ENCODE measurements at places on chromosomes 11 and 22.

DNA sequence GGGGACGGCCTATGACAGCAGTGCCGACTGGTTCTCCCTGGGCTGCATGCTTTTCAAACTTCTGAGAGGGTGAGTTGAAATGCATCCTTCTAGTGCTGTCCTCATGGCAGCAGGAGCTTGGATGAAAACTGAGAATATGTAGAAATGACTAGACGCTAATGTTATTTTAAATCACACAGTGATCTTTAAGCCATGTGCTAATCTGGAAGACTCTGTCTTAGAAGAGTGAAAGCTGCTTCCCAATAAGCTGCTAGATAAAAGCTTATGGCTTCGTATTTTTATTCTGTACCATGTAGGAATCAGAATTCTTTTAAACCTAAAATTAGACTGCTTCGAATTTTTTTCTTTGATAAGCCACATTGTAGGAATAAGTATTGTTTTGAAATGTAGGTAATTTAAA is 46.8 kb upstream of the MYO18B start:
- no peak for ATAC-seq

- ATAC-seq, result no peak
These were observed 31.0 kb downstream of the TST start for GRCh38 chr22:36988075-36988832.

- ATAC-seq, result no peak
These were observed 220.1 kb upstream of the E2F8 start for GRCh38 chr11:19460718-19461405.

GRCh38 chr11:22787551-22788162 is 41.9 kb downstream of the SVIP start:
- peak; percentile 48 for ATAC-seq

GRCh38 chr11:11742486-11742885 is 99.3 kb upstream of the USP47 start:
- no peak for ATAC-seq

DNA sequence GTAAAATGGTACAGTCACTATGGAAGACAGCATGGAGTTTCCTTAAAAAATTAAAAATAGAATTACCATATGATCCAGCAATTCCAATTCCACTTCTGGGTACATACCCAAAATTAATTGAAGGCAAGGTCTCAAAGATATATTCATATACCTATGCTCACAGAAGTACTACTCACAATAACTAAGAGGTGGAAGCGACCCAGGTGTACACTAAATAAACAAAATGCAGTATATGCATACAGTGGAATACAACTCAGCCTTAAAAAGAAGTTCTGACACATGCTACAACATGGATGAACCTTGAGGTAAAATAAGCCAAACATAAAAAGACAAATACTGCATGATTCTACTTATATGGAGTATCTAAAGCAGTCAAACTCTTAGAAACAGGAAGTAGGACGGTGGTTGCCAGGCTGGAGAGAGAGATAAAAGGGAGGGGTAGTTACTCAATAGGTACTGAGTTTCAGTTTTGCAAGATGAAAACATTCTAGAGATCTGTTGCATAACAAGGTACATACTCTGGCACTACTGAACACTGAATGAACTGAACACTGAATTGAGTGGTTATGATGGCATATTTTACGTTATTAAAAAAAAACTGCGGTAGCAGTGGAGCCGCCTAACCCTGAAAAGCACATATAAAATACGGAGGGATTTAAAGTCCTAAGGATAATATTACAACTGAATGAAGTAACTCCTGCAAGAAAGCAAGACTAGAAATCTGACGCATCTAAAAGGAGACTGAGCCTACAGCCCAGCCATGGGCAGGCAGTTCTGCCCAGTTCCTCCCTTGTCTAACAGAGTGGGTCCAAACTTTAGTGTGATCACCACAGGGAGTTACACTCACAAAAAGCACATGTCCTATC is 12.8 kb downstream of the DGCR2 start:
- ATAC-seq, result peak; percentile 92

DNA sequence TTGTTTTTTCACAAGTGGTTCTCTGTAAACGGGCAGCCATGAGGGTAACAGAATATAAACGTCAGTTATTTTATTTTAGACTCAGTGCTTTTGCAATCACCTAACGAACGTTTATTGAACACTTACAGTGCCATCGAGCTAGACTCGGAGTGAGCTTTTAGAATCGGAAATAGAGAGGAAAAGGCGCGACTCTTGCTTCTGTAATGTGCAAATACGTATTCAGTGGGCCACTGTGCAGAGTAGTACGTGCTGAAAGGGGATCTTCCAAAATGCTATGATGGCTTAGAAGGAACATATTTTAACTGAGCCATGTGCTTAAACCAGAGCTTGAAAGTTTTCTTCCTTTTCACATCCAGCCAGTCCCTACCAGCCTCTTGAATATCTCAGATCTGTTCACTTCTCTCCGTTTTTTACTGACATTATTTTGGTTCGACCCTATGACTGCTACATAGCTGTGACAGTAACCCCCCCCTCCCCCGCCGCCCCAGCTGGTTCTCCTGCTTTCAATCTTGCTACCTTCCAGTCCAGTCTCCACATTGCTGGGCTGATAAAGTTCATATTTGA is 468 bp downstream of the DDIAS start:
- no peak for ATAC-seq

GRCh38 chr11:21105196-21105917 is 436.0 kb downstream of the NELL1 start:
- ATAC-seq, result no peak

Measured in activated CD4-positive, CD25-positive, alpha-beta regulatory T cell treated with anti-CD3 and anti-CD28 coated beads, Interleukin-2, amount 50 U/mL, for 24 hours (primary cell).